Brain pericyte (primary cell): ENCODE measurements at places on chromosomes 5 and 9.

GRCh38 chr9:27851858-27852257 lies 278.6 kb upstream of the C9orf72 start:
- no peak for DNase-seq

- no peak for DNase-seq
Measured at GRCh38 chr5:93800988-93801811, 59.8 kb upstream of the POU5F2 start.

GRCh38 chr5:148791334-148791667 lies 35.1 kb upstream of the ADRB2 start:
- DNase-seq = no peak

DNA sequence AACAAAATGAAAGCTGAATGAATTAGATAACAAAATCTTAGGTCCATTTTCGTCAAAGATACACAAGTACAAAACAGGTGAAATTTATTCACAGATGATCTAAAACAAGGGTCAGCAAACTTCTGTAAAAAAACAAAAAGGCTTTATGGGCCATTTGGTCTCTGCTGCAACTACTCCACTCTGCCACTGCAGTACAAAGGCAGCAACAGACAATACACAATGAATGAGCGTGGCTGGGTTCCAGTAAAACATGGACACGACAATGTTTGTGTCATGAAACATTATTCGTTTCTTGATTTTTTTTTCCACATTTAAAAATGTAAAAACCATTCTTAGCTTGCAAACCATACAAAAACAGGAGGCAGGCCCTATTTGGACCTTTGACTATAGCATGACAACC lies 71.9 kb downstream of the ECPAS start:
- no peak for DNase-seq

DNA sequence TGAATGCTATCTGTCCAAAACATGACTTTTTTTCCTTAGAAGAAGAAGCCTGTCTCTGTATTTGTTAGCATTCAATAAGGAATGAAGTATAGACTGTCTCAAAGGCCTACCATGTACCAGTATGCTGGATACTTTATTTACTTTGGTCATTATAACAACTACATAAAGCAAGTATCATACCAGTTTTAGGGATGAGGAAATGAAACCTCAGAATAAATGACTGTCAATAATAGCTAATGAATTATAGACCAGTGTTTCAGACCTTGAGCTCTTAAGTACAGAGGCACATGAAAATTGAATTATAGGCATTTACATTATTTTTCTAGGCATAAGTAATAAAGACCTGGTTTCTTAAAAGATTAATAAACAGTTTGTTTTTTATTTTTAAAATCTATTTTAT lies 166.4 kb upstream of the TLX3 start:
- DNase-seq = no peak

GRCh38 chr5:96388176-96388575 lies 44.9 kb downstream of the PCSK1 start:
- DNase-seq = peak; percentile 45

- no peak for DNase-seq
Measured at GRCh38 chr5:57718155-57718554, 235.5 kb upstream of the ACTBL2 start.

GRCh38 chr9:33032292-33032691 lies 7.2 kb downstream of the DNAJA1 start:
- DNase-seq = no peak

- no peak for DNase-seq
Measured at GRCh38 chr9:136955943-136956335, 3.9 kb downstream of the LCN12 start.

- no peak for DNase-seq
Measured at GRCh38 chr9:96163161-96163560, 138.8 kb downstream of the HSD17B3 start.

DNA sequence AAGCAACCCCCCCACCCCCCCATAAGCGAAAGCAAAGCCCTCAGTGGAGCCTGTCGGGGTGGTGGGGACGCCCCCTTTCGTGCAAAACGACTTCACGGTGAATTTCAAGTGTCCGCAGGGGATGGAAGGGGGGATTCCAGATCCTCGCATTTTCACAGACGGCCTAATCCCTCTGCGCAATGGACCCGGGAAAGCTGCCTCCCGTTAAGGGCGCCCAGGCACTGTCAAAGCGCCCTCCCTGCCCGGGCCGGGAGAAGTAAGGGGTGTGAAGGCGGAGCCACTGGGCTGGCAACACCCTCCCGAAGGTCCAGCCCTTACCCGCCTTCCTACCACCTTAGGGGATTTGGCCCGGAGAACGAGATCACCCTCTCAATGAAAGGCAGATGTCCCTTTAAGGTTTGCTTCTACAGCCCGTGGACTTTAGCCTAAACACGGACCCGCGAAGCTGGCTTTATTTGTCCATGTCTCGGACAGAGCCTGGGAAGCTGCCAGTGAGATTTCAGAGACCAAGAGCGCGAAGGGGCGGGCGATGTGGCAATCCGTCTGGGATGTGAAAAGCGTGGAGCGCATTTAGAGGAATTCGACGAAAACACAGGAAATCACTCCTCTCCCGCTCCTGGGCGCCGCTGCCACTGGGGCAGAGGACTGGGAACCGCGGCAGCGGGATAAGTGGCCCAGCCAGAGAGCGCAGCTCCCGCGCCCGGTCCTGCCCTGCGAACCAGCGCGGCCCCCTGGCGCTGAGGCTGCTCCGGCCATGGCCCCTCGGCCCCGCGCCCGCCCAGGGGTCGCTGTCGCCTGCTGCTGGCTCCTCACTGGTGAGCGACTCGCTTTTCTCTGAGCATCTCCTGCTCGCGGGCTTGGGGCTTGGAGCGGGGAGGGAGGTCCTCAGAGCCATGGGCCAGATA lies at the start of the genes ITGA1 and PELO:
TSS of gene ITGA1 (plus strand) at position 317 of the 905 bp plus-strand sequence. CDS start at position 755, 438 bp downstream.
TSS of gene PELO (plus strand) at position 317 of the 905 bp plus-strand sequence. CDS start 12,479 bp downstream, outside the sequence.
- DNase-seq = peak; percentile 61

GRCh38 chr5:56673171-56673570 lies 142.2 kb upstream of the MAP3K1 start:
- DNase-seq = no peak

GRCh38 chr9:10855847-10856246 lies 243.0 kb upstream of the PTPRD start:
- DNase-seq = no peak

- DNase-seq = no peak
Measured at GRCh38 chr5:42337607-42338006, 85.6 kb upstream of the GHR start.

GRCh38 chr9:86470326-86470725 lies 116.1 kb upstream of the TUT7 start:
- DNase-seq = no peak

- DNase-seq = no peak
Measured at GRCh38 chr9:129823542-129823934, 398 bp downstream of the TOR1A start.

- no peak for DNase-seq
Measured at GRCh38 chr5:278646-279045, 7.2 kb downstream of the PDCD6 start.
